Lung (tissue), 17 donors: ENCODE measurements at places on chromosomes 13 and 19. TPM values are rescaled to one million over a fixed set of nuclear protein-coding genes. Genes with fewer than 3 reads are reported as not detected.
A peak's percentile ranks its signal among the peaks of the same experiment; 100 is the strongest.

DNA sequence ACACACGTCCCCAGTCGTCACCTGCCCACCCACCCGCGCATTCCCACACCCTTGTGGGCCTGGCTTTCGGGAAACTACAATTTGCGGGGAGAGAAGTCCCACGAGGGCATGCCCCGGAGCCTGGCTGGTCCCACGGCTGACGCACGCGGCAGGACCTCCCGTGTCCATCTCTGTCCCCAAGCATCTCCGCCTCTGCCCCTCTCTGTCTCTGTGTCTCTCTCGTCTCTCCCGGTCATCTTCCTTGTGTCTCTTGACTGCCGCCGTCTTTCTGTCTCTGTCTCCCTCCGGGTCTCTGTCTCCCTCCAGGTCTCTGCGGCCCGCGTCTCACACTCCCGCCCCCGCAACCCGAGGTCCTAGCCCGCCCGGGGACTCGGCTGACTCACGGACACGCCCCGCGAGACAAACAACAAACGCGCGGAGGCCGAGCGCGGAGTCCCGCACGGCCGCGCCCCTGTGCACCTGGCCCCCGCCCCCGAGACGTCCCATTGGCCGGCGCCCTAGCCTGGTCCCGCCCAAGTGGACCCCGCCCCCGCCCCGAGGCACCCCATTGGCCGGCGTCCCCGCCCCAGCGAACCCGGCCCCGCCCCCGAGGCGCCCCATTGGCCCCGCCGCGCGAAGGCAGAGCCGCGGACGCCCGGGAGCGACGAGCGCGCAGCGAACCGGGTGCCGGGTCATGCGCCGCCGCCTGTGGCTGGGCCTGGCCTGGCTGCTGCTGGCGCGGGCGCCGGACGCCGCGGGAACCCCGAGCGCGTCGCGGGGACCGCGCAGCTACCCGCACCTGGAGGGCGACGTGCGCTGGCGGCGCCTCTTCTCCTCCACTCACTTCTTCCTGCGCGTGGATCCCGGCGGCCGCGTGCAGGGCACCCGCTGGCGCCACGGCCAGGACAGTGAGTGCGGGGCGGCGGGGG, at the start of gene FGF22:
Gene FGF22 (plus strand): TSS at position 627 of the 908 bp plus-strand sequence. CDS start 47 bp downstream, at position 674.
- H3K27ac ChIP-seq, result no peak within 1 kb of the TSS
- H3K4me3 ChIP-seq, result peak within 1 kb of the TSS; percentile 35
- no peaks in the 10 kb centered on the region for H3K4me1 ChIP-seq
- no peaks in the 10 kb centered on the region for H3K36me3 ChIP-seq
- no peaks in the 10 kb centered on the region for H3K27me3 ChIP-seq
- peak; percentile 78 for DNase-seq

The DMKN gene
- polyA plus RNA-seq, result 79.0 TPM

DNA sequence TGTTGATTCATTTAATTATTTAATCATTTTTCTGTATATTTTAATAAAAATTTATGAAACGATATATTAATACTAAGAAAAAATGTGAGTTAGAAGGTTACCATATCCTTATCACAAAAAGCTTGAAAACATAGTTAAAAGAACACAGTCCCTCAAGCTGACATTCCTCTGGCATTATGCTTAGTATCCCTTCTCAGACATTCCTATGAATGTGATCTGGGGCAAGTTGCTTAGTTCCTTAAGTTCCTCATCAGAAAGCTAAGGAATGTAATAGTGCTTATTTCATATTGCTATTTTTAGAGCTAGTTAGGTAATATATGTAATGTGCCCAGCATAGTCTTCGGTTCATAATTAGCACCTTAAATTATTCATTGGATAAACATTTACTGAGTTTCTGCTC, 122.8 kb downstream of the MTUS2 start:
- no peaks in the 10 kb centered on the region for H3K36me3 ChIP-seq
- H3K4me1 ChIP-seq, result no peaks in the 10 kb centered on the region
- H3K4me3 ChIP-seq, result no peak overlapping the region
- no peak for DNase-seq

- peaks cover 4% of the 10 kb centered on the region for H3K27me3 ChIP-seq
- no peak overlapping the region for H3K27ac ChIP-seq
- H3K4me3 ChIP-seq, result no peak overlapping the region
- no peak for DNase-seq
- peaks cover 29% of the 10 kb centered on the region for H3K36me3 ChIP-seq
These were observed 2.8 kb downstream of the GRWD1 start for GRCh38 chr19:48448563-48448962.

DNA sequence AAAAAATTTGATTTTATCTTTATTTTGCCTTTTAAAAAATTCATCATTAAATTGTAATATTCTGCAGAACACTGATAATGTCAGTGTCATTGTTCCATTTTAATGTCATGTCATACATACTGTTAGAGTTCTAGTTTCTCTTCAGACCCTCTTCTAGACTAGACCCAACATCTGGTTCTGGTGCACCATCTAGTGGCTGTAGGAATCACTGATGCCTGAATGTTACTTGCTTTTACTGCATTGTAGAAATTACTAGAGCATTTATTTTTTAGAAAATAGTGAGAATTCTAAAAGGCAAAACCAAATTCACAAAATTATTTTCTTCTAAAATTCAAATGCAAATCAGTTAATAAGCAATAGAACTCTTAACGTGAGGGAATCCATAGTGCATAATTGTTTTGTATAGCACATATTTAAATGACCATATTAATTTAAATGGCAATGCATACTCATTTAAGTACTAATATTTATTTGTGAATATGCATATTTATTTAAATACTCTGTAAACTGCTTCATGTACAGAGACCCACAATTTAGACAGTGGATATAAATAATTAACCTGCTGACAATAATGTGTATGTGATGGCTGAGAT, 425.7 kb downstream of the KLF12 start:
- DNase-seq, result peak; percentile 65
- no peaks in the 10 kb centered on the region for H3K27me3 ChIP-seq
